ENCODE measurements at places on chromosomes 16 and 17.

DNA sequence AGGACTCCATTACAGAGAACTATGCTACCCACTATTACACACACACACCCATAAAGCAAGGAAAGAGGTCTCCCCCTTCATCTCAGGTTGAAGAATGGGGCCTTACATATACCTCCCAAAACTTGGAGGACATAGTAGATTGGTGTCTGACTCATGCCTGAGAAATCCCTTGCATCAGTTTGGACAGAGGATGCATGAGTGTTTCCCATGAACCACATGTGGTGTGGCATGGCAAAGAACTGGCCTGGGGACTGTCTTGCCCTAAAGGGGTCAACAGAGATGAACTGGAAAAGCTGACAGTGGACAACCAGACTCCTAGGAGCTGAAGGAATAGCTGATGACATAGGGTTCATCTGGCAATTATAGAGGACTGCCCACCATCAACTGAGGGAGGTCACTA, 54.0 kb downstream of the DYNLRB2 start:
- no peak for DNase-seq

DNA sequence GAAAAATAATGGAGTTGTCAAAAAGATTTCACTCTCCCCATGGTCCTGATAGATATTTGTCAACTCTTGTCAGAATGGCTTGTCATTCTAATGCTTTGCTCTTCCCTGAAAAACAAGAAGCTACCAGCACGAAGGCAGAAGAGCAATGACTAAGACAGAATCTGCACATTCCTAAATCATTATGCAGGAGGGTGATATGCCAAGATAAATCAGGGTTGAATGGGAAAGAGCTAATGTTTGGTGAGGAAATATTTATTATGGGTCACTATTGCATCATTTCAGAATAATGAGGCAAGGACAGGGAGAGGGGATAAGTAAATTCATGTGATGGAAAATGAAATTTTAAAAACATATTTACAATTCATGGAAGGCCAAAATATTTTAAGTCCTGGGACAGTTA, 297.5 kb upstream of the XYLT1 start:
- no peak for DNase-seq

DNA sequence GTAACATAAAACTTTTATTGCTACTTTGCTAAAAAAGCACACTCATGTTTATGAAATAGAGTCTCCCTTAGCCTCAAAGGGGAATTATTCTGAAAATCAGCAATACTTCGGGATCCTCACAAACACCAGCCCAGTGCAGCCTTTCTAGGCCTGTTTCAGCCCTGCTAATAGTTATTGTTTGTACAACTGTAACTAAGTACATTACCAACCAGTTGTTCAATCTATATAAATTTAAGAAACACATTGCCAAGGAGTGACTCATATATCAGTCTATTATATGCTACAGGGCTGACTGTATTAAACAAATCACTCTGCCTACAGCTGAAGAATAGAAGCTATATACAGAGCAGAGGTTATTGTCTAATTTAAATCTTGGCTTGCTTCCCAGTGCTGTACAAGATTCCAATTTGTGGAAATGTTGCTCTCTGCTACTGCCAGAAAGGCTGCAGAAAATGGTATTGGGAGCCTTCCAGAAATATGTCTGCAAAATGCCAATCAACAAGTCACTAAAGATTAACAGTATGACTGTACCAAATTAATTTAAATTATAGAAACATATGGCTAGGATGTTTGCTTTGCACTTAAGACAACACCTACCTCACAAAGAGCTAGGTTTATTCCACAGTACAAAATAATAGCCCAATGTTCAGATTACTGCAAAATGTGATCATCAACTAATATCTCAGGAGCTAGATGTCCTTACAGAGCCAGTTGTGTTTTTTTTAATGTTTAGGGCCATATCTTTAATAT, 49.7 kb downstream of the TOX3 start:
- no peak for DNase-seq

DNA sequence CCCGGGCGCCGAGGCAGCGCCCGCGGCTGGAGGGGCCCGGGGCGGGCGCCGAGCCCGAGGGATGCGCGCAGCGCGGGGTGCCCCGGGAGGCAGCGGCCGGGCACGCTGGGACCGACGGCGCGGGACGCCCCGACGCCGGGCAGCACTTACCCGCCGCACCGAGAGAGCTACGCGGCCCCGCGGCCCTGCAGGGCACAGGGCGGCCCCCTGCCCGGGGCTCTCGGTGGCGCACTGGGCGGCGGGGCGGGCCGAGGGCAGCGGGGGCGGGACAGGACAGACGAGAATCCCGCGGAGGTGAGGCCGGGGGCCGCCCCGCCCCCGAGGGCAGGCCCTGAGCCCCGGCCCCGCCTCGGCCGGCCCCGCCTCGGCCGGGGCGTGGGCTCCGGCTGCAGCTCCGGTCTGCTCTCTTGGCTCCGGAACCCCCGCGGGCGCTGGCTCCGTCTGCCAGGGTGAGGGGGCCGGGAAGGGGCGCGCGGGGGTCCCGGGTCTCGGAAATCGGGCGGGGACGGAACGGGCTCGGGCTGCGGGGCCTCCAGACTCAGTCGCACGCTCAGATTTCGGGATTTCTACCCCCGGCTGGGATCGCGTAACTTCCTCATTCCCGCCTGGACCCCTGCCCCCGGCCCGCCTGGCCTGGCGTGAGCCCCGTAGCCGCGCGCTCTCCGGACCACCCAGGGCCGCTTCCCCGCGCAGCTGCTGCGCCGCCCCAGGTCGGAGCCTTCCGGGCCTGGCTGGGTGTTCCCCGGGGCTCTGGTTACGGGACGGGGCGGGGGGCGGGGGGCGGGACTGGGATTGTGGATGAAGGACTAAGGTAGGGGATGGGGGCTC, at the start of gene PLD2:
Gene PLD2 (plus strand): TSS at position 376 of the 828 bp plus-strand sequence. CDS start 621 bp downstream, outside the sequence.
- peak; percentile 84 for DNase-seq

- no peak for DNase-seq
Measured at GRCh38 chr16:7137560-7138330, 194.9 kb upstream of the RBFOX1 start.

- no peak for DNase-seq
Measured at GRCh38 chr17:9979463-9979995, 74.5 kb upstream of the RCVRN start.

- no peak for DNase-seq
Measured at GRCh38 chr17:38550661-38551060, 55.1 kb downstream of the SRCIN1 start.

- no peak for DNase-seq
Measured at GRCh38 chr16:49516382-49517036, 142.9 kb downstream of the C16orf78 start.
